ENCODE measurements at places on chromosomes 5 and 9.

DNA sequence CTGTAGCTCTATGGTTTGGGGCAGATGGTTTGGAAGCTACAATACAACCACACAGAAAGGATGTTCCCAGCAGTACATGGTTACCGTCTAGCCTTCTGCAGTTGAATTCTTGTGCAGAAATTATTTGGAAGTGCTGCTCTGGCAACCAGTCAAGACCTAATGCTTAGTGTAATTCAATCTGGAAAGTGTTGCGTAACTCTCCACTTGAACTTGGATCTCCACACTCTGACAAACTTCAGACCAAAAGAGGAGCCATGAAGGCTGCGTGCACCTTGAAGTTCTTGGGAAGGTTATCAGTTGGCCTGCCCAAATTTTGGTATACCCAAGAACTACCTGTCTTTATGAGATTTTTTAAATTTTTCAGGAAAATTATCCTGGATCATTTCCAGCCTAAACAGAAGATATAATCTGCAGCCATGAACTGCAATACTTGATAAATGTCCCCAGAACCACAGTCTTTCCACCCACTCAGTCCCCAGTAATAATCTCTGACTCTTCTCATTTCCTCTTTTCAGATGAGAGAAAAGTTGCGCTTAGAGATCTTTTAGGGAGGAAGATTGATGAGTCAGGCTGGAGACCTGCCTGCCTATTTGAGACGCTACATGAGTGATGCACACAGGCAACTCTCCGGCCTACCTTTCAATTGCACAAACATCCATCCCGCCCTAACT, 159.9 kb downstream of the FANCC start:
- no peak for DNase-seq

GRCh38 chr9:35518225-35518821, 28.4 kb downstream of the RUSC2 start:
- no peak for DNase-seq

DNA sequence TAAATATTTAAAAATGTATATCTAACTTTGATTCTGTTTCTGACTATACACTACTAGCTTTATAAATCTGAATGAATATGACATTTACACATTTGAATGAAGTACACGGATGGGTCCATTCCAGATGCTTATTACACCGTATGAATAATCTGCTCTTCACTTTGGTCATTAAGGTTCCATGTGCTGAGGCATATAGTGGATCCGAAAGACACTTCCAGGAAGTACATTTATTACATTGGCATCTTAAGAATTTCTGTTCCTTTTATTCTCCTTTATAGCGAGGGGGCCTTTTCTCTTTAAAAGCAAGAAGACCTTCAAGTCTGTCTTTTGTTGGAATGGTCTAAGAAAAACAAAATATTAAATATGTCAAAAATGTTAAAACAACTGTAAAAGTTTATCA, 147.6 kb downstream of the AUH start:
- no peak for DNase-seq

GRCh38 chr9:124084087-124084486, 72.5 kb downstream of the LHX2 start:
- DNase-seq, result no peak

- DNase-seq, result no peak
Measured at GRCh38 chr9:7103771-7104170, 346.0 kb downstream of the KDM4C start.

DNA sequence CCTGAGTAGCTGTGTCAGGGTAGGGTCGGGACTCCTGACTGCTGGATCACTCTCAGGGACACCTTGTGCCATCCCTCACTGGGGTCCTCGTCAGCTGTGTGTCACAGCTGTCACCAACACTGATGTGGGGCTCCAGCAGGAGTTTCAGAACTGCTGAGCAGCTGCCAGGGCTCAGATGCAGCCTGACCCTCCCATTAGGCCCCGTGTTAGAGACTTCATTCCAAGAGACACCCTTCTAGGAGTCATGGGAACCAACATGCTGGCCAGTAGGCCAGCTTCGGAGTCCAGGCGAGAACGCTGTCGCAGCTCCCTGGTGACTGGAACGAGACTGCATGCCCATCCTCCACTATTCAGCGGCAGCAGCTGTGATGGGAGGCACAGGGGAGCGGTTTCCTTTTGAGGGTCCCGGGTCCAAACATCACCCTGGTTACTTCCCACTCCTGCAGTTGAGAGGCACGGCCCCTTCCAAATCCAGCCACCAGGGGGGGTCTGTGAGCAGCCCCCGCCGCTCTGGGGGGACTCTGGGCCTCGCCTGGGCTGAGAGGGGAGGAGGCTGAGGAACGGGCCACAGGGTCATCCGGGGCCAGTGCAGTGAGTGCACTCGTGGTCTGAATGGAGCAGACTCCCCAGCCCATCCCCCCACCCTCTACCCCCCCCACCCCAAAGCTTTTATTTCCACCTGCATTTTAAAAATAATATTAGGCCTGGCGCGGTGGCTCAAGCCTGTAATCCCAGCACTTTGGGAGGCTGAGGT, 12.6 kb upstream of the TCF7 start:
- DNase-seq, result peak; percentile 11

GRCh38 chr9:95764533-95765319, 110.8 kb upstream of the ERCC6L2 start:
- DNase-seq, result no peak

- DNase-seq, result no peak
Measured at GRCh38 chr5:132865668-132866341, 464 bp downstream of the GDF9 start.

DNA sequence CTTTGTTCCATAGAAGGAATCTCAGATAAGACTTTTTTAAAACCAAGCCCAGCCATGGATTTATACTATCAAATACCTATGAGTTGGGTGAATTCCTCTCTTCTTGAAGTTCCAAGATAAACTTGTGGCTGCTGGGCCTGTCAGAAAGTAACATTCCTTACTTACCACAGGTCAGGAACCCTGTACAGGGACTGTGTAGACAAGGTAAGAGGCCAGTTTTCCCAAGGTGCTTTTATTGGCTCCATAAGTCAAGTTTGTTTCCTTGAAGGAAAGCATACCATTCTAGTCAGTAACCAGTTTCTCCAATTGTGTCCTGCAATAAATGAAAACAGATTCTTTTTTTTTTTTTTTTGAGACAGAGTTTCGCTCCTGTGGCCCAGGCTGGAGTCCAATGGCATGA, 8.8 kb upstream of the CLTB start:
- no peak for DNase-seq

DNA sequence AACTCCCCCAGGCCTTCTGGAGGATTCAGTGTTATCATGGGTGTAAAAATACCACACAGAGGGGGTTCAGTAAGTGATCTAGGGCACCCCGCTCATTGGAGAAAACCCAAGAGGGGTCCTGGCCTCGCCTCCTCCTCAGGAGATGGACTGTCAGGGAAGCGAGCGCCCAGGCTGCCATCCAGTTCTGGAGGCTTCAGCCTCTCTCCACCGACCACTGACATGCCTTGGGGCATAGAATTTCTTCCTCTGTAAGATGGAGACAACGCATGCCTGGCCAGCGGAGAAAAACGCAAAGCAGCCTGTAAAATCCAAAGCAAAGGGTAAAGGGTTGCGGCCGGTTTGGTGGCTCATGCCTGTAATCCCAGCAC, 165.4 kb downstream of the COL23A1 start:
- DNase-seq, result no peak

DNA sequence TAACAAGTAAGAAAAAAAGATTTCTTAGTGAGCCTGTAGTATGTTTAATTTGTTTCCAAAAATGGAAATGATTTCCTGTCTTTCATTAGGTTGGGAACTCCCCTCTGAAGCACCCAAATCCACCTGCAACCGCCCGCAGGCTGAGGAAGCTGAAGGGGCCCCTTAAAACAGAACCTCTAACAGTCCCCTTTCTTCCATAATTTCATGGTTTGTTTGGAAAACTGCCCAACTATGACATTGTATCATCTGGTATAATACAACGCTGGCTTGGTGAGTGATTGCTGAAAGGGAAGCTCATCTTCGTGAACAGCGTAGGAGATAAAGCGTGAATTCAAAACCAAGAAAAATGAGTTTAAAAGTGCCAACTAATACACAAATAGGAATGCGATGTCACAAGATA, 215.5 kb downstream of the FSTL4 start:
- no peak for DNase-seq

- DNase-seq, result no peak
Measured at GRCh38 chr5:75509546-75509945, 1.9 kb downstream of the CERT1 start.

- DNase-seq, result no peak
Measured at GRCh38 chr5:111668477-111669414, 88.2 kb downstream of the NREP start.

GRCh38 chr5:31581498-31582099, 49.5 kb downstream of the C5orf22 start:
- DNase-seq, result peak; percentile 23

DNA sequence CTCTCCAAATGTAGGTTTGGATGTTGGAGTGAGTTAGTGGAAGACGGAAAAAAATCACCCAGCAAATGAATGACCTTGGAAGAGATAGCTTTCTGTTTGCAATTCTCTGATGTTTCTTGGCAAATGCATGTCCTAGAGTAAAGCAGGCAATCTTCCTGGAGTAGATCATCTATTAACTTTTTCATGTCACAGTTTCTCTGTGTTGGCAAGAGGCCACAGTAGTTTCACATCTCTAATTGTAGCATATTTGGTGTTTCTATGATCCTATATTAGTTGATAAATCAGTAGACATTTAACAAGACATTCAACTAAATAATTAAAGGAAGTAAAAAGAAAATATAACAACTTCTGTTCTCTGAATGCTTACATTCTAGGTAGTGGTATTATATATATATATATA, 138.2 kb upstream of the MINAR2 start:
- no peak for DNase-seq

DNA sequence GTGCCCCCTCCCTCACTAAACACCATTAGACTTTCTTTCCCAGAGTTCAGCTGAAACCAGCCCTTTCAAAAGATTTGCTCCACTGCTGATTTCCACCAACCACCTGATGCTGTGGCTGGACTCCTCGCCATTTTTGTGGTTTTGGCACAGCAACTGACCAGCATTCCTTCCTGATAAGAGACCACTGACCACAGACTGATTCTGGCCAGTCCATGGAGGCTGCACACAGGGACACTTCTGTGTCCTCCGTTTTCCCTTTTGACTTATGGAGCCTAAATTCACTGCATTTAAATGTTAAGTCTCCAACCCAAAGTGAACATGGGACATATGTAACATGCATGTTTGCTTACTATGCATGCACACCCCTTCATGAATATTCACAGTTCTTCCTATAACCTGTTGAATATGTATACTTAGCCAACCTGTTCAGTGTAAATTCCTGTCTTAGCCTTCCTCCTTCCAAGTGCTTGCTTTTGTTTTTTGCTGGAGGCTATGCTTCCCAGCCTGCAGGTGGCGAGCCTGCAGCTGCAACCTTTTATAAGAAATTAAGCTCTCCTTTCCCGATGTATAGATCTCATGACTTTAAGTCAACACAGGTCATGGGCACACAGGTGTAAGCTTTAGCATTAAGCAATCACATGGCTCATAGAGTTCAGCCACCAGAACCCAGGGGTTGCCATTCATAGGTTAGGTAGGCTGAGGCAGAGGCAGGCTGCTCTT, 78.7 kb downstream of the ACTL7B start:
- DNase-seq, result no peak

DNA sequence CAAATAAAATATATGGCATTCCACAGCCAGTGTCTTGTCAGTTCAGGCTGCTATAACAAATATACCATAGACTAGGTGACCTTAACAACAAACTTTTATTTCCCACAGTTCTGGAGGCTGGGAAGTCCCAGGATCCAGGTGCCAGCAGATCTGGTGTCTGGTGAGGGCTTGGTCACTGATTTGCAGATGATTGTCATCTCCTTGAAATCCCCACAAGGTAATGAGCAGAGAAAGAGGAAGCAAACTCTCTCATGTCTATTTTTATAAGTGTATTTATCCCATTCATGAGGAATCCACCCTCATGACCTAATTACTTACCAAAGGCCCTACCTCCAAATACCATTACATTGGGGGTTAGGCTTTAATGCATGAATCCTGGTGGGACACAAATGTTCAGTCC, 663.2 kb downstream of the TLR4 start:
- no peak for DNase-seq

GRCh38 chr5:76224898-76225297, 141.7 kb downstream of the SV2C start:
- DNase-seq, result no peak

GRCh38 chr5:68648944-68649857, 433.6 kb downstream of the PIK3R1 start:
- DNase-seq, result no peak

DNA sequence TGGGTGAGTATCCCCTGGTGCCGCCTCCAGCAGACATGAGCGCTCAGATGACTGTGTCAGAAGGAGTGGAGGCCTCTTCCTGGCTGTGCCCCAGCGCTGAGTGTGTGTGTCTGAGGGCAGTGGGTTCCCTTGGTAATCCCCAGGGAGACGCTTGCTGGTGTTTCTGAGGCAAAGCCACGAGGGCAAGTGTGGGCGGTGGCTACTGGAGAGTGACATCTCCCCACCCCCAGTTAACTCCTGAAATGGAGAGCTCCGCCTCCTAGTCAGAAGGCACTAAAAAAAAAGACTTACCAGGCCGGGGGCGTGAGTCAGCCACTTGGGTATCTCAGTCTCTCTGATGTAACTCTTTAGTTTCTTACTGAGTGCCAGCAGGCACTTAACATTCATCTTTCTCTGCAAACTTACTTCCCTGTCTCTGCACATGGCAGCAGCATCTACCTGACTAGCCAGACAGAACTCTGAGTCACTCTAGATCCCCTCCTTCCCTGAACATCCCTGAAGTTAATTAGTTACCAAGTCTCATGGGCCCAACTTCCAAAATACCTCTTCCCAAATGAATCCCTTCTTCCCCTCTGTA, 19.3 kb downstream of the ORM2 start:
- no peak for DNase-seq

- DNase-seq, result peak; percentile 8
Measured at GRCh38 chr9:108083160-108083750, 593.7 kb upstream of the KLF4 start.

GRCh38 chr9:93248386-93249040, 64.6 kb downstream of the WNK2 start:
- no peak for DNase-seq

GRCh38 chr5:56037531-56038010, 42.8 kb upstream of the IL6ST start:
- DNase-seq, result no peak

DNA sequence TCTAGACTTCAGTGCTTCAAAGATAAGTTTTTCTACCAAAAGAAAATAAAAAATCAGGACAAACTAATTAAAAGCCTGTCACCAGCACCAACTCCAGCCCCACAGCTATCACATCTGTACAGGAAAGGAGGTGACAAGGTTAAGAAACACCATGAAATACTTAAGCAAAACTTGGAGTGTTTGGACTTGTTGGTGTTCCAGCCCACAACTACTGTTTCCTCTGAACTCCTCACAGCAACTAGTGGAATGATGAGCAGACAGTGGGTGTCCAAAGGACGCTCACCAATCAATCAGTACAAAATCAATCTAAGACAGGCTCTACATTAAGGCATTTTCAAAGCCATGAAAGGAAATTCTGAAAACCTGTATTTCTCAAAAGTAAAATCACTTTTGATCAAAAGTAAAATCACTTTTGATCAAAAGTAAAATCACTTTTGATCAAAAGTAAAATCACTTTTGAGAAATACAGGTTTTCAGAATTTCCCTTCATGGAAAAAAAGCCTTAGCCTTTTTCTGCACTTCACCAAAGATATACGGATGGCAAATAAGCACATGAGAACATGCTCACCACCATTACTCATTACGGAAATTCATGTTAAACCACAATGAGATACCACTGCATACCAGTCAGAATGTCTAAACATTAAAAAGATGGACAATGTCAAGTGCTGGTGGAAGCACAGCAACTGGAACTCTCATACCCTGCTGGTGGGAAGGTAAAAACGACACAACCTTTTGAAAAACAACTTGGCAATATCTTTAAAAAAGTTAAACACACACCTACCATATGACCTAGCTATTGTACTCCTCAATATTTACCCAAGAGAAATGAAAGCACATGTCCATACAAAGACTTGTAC, 79.7 kb downstream of the MED27 start:
- DNase-seq, result no peak
